NCI-H187 (cell line): ENCODE measurements at places on chromosomes 1 and 21.

DNA sequence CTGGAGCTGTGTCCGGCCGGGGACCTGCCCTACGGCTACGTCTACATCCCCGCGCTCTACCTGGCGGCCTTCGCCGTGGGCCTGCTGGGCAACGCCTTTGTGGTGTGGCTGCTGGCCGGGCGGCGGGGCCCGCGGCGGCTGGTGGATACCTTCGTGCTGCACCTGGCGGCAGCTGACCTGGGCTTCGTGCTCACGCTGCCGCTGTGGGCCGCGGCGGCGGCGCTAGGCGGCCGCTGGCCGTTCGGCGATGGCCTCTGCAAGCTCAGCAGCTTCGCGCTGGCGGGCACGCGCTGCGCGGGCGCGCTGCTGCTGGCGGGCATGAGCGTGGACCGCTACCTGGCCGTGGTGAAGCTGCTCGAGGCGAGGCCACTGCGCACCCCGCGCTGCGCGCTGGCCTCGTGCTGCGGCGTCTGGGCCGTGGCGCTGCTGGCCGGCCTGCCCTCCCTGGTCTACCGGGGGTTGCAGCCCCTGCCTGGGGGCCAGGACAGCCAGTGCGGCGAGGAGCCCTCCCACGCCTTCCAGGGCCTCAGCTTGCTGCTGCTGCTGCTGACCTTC is 412 bp downstream of the GPR25 start:
- DNase-seq, result no peak

GRCh38 chr1:78291872-78292271 is 198.9 kb upstream of the PTGFR start:
- DNase-seq, result no peak

GRCh38 chr1:9271283-9271682 is 21.4 kb upstream of the SPSB1 start:
- no peak for DNase-seq

- DNase-seq, result no peak
Observed at GRCh38 chr21:18771845-18772380, 368.3 kb upstream of the TMPRSS15 start.

DNA sequence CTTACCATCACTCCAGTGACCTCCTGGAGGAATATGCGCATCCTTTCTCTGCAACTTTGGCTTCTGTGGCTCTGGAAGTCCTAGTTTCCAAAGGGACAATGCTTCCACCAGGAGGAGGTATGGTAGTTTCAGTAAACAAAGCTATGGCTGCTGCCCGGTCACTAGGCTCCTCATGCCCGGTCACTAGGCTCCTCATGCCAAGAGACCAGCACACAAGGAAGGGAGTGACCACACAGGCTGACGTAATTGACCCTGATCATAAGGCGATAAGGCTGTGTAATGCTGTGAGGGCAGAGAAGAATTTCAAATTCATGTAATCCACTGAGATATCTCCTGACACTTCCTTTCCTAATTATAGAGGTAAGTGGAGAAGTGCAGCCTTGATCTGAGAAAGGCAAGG is 102.9 kb downstream of the DTL start:
- DNase-seq, result no peak

DNA sequence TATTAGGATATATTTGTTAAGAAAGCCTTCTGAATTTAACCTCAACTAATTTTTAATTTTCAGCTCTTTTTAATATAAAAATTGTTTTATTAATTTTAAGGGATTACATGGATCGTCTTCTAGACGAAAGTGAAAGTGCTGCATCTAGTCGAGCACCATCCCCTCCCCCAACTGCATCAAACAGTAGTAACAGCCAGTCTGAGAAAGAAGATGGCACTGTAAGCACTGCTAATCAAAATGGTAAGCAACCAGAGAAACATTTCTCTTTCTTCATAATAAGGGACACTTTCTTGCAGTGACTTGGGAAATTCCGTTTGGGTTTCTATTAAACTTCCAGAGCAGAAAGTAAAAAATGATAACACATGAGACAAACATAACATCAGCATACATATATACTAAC is 56.9 kb downstream of the MIER1 start:
- no peak for DNase-seq

GRCh38 chr1:156882543-156882942 is 11.0 kb upstream of the PEAR1 start:
- no peak for DNase-seq
